MCF 10A (cell line): ENCODE measurements at places on chromosomes 2 and 18. TPM values are rescaled to one million over a fixed set of nuclear protein-coding genes. Genes with fewer than 3 reads are reported as not detected.

The IL37 gene
- not detected in 2 replicates for total RNA-seq

The LIMS3 gene
- total RNA-seq, result 1.5 TPM in 2 replicates

GRCh38 chr18:50297621-50298442, 10.3 kb upstream of the CXXC1 start:
- no peak for DNase-seq

DNA sequence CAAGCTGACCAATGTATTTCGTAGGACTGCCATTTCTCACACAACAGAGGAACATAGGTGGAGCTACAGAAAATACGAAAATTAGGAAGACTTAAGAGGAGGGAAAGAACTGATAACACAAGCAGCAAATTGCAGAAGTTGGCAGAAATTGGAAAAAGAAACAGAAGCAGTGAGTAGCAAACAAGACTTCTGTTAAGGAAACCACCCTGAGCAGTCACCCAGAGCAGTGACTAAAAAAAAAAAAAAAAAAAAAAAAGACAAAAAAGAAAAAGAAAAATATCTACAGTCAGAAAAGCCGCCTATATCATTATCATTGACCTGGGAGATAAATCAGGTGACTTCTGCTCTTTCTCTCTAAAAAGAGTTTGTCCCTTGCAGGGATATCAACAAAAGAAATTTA, 21.4 kb downstream of the STK17B start:
- no peak for DNase-seq

GRCh38 chr2:25088817-25089516, 47.1 kb downstream of the EFR3B start:
- DNase-seq, result no peak

- DNase-seq, result peak; percentile 60
Measured at GRCh38 chr2:70569559-70569958, 15.9 kb upstream of the TGFA start.

GRCh38 chr2:20224716-20225293, at the start of gene SDC1:
TSS of gene SDC1 (minus strand) at chr2:20225130. CDS start at chr2:20224867, 263 bp downstream.
- peak; percentile 45 for DNase-seq

DNA sequence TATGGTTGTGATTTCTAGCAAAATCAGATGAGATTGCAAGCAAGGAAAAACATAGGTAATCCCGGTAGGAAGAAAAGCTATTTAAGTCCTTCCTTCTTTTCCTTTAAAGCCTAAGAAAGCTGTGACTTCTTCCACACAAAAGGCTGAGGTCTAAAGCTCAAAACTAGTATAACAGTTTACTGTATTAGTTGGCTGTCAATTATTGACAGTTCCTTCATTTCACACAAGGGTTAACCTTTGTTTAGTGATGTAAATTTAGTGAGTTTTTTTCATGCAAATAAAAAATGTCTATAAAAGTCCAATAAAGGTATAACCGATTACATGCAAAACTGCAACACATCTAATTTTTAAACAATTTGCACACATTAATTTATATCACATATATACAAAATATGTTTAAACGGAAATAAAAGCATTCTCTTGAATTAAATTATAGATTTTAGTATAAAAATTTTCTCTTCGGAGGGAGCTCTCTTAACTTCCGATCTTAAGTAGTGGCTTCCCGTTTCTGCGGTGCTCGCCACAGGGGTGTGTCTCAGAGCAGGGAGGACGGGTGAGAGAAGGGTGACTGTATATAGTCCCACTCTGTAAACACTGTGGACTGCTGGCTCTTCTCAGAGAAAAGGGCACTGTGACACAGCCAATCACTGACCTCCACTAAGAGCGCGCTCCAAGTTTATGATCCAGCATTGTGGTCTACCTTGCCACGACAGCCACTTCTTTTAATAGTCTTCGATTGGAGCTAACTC, 33.4 kb downstream of the TTR start:
- no peak for DNase-seq

DNA sequence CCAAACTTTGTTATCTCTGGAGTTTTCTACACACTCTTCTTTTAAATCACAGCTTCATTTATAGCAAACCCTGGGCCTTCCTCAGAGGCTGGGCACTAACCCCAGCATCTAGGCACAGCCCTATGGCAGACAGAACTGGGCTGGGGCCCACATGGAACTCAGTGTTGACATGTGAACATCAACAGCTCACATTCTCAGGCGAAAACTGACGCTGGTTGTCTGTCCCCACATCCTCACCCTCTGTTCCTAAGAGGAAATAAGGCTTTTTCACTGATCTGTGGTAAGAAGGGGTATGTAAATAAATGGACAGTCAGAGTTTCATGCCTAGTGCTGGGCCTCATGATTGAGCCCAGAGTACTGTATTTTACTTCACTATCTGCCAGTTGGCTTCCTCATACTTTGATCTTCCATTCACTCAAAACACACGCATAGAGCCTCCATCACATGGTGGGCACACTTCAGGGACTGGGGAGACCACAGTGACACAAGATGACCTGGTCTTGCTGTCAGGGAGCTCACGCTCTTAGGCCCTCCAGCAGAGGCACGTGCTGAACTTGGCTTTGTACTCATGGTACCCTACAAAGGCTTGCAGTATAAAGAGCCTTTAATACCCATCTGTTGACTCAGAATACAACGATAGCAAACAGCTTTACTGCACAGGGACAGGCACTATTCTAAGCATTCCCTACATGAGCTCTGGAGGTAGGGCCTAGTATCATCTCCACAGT, 43.0 kb downstream of the EFEMP1 start:
- DNase-seq, result no peak

DNA sequence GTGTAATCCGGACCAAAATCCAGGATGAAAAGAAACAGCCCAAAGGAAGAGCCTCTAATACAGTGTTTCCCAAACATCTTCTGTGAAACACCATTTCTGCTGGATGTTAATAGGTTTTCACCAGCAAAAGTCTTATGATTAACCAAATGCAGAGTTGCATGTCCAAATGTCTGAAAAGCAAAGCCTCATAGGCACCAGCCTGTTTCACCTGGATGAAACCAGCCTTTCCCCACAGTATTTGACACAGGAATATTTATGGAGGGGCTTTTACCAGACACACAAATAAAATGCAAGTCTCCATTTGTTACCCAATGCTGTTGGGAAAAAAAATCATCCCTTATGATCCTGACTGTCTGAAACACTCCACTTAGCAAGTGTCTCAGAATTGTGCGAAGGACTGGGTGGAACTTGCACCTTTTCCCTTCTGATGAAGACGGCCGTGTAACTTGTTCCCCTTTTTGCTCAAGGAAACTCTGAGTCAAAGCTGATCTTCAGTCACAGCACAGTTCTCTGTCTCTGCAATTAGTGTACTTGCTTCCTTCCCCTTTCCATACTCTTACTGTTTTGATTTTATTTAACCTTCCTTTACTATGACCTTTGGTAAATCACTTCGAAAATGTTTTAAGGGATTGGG, 70.3 kb upstream of the IL1R2 start:
- no peak for DNase-seq

- DNase-seq, result no peak
Measured at GRCh38 chr2:176702131-176702530, 432.9 kb downstream of the MTX2 start.

DNA sequence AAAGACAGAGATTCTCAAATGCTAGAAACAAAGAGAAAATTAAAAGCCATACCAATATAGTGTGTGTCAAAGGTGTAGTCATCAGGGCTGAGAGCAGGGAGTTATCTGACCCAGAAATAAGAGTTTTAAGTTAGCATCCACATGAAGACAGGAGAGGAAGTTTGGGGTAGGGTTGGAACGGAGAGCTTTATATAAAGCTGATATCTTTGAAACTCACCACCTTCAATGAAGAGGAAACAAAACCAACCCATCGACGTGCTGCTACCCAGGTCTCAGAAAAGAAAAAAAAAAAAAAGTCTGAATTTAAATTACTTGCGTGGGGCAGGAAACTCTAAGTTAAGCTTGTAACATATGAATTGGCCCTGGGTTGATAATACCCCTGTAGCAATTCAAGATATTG, 42.4 kb downstream of the ARL4C start:
- DNase-seq, result no peak

GRCh38 chr2:58098254-58099095, 51.9 kb downstream of the VRK2 start:
- DNase-seq, result peak; percentile 67

- peak; percentile 90 for DNase-seq
Measured at GRCh38 chr18:79246309-79247108, 149.2 kb upstream of the NFATC1 start.

GRCh38 chr2:12493031-12493513, 223.7 kb upstream of the TRIB2 start:
- DNase-seq, result peak; percentile 91

GRCh38 chr2:126999106-126999756, 100.5 kb downstream of the TEX51 start:
- no peak for DNase-seq

DNA sequence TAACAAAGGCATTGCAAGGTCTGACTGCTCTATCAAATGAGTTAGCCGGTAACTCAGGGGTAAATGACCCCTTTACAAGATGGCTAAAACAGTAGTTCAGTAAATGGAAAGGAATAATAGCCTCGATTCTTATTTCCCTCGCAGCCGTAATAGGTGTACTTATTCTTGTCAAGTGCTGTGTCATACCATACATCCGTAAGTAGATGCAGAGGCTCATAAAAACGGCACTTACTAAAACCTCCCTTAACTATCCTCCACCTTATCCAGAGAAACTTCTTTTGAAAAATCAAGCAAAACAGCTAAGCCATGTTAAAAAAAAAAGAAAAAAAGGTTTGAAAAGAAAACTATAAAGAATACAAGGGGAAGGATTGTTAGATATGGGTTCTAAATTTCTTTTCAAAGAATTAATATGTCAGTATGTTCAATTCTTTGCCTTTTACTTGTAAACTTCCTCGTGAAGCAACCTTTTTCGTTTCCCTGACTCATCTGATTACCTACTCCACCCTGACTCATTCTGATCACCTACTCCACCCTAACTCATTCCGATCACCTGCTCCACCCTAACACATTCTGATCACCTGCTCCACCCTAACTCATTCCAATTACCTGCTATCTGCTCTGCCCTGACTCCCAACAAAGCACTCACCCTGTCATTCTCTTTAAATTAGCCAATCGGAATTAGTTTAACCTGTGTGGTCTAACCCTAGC, 127.5 kb downstream of the SPAG16 start:
- peak; percentile 29 for DNase-seq

GRCh38 chr2:226115102-226115831, 684.4 kb downstream of the IRS1 start:
- peak; percentile 93 for DNase-seq

DNA sequence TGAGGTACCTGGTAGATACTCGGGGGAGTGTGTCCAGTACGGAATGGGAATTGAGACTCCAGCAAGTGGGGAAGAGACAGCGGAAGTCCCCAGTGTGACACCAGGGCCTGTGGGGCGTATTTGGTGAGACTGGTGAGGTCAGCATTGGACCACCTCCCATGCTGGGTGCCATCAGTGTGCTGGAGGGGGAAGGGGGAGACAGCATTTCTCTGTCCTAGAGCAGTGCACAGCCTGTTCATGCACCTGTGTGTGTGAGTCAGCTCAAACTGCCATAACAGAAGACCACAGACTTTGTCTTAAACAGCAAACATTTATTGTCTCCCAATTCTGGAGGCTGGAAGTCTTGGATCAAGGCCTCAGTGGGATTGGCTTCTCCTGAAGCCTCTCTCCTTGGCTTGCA, 301.8 kb downstream of the GBX2 start:
- DNase-seq, result no peak
